Activated effector memory CD4-positive, alpha-beta T cell treated with anti-CD3 and anti-CD28 coated beads, Interleukin-2, amount 50 U/mL, for 16 hours (primary cell): ENCODE measurements at places on chromosomes 6 and 20.
A peak's percentile ranks its signal among the peaks of the same experiment; 100 is the strongest.

GRCh38 chr6:170095273-170095981, 195.5 kb downstream of the DLL1 start:
- peak; percentile 51 for DNase-seq

GRCh38 chr20:11204926-11205768, 531.3 kb upstream of the JAG1 start:
- no peak for DNase-seq

DNA sequence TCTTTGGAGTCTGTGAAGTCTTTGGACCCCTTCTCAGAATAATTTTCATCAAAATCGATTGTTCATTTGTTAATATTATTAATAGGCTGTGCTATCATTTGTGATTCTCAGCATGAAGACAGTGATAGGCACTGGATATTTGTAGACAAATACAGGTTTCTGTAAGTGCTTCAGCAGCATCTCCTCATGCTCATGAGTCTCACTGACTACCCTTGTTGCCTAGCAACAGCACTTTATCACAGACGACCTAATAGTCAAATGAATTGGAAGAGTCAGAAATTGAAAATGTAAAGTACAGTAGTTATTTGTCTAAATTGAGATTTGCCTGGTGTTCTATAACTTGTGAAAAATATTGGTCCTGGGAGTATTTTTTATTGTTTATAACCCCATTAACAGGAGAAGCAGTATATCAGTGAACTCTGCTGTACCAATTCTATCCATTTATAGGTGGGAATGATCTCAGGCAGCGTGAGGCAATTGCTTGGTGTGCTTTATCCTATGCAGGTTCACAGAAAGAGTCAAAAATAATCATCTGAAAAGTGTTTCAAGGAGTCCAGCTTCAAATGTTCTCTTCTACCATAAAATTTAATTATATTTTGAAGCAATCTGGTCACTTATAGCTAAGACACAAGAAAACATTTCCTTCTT, 684.6 kb downstream of the RFPL4B start:
- no peak for DNase-seq

DNA sequence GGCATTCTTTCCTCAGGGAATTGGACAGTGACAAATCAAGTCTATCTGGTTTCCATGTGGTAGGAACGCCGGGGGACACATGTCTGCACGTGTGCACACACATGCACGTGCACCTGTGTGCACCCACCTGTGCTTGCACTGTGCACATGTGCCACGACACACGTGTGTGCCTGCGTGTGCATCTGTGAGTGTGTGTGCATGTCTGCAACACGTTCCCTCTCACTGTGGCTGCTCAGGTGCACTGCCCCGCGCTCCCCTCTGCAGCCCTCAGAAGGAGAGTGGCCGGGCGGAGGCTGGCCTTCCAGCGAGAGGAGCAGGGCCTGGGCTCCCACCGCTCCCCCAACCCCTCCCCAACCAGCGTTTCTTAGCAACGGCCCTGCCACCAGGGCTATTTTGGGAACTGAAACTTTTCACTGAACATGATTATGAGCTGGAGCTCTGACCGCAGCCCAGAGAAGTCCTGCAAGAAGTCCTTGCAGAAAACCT, 147.8 kb downstream of the PHACTR3 start:
- DNase-seq = no peak

DNA sequence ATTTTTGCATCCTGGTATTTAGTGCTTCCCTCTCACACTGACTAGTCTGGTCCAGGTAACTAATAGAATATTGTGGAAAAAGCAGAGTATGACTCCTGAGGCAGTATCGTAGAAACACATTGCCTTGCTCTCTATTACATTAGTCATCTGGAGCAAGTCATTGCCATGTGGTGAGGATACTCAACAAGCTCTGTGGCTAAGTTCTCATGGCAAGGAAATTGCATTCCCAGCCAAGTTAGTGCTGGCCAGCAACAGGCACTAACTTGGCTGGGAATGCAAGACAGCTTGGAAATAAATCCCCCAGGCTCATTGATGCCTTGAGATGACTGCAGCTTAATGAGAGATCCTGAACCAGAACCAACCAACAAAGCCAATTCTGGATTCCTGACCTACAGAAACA, 39.7 kb upstream of the HTR1B start:
- DNase-seq = no peak

- no peak for DNase-seq
Measured at GRCh38 chr6:94813806-94814205, 763.5 kb upstream of the MANEA start.

DNA sequence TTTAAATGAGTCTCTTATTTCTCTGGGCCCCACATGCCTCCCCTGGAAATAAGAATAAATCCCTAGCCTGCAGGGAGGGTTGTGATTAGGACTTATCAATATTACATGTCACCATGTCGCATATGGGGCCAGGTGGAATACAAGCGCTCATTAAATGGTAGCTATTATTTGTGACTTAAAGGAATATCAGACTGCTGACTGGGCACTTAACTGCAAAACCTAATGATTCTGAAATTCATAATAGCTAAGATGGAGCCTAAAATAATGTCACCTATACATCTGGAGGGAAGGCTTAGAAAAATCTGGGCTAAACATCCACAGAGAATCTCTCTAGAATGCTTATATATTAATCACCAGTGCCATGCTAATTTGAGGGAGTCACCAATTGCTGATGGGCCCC, 106.5 kb downstream of the LRFN2 start:
- no peak for DNase-seq

GRCh38 chr20:33575282-33575681, 85.4 kb downstream of the CBFA2T2 start:
- no peak for DNase-seq

GRCh38 chr6:146304181-146304580, 239.5 kb upstream of the RAB32 start:
- DNase-seq = no peak

GRCh38 chr6:3193102-3193849, 34.2 kb downstream of the TUBB2B start:
- peak; percentile 55 for DNase-seq

DNA sequence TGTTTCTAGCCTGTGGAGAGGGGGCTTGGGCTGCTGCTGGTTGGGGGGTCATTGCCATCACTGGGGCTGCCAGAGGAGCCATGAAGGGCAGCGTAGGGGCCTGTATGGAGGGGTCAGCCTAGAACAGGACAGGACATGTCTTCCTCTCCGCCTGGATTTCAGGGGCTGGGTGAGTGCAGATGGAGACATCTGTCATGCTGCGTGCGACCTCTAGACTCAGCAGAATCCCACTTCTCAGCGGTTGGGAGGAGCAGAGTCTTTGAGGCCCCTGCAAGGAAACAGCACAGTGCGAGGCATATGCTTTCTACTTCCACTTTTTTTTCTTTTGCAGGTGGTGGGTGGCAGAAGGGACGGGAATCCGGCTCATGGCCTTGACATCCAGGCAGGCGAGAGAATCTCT, 67.9 kb downstream of the EZR start:
- DNase-seq = no peak

- DNase-seq = no peak
Measured at GRCh38 chr20:38146628-38147027, 18.4 kb downstream of the TGM2 start.

GRCh38 chr20:17680836-17681725, 961 bp downstream of the RRBP1 start:
- peak; percentile 94 for DNase-seq

DNA sequence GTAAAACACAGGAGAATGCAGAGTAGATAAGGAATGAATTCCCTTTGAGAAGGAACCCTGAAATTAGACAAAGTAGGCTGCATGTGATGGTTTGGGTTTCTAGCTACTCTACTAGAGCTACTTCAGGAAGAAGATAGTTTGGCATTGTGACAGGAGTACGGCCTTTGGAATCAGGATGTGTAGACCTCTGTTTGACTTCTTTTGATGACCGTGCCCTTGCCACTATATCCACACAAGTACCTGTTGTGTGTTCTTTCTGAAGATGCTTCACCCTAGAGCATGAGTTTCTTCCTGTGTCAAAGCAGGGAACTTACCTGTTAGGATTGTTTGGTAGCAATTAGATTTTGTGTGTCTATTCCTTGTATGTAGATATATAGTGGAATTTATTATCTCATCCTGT, 41.7 kb downstream of the CD2AP start:
- DNase-seq = no peak

- no peak for DNase-seq
Measured at GRCh38 chr6:79435746-79436145, 101.5 kb downstream of the LCA5 start.

GRCh38 chr6:41767112-41767833, 12.4 kb downstream of the FRS3 start:
- no peak for DNase-seq

DNA sequence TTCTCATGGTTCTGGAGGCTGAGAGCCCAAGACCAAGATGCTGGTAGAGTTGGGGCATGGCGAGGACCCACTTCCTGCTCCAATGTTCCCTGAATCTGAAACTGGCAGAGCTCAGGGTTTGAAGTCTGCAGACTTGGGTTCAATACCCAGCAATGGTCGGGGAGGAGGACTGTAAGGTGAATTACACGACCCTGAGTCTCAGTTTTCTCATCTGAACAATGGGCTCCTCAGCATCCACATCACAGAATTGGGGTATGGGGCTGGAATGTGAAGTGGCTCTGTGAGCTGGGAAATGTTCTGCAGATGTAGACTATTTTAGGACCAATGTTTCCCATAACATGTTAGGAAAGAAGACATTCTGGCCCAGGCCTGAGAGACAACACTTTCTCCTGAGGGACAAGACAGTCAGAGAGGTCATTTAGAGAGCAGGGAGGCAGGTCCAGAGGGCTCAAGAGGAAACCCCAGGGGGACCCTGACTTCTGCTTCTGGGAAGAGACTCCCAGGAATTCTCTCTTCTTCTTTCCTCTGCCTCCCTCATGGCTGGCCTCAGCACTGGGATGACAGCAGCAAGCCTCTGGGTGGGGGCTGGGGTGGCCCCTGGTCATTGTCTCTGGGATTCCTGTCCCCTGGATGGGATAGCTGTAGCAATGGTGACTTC, 141.3 kb upstream of the PMEPA1 start:
- no peak for DNase-seq

- no peak for DNase-seq
Measured at GRCh38 chr6:152499931-152500330, 137.2 kb downstream of the SYNE1 start.

DNA sequence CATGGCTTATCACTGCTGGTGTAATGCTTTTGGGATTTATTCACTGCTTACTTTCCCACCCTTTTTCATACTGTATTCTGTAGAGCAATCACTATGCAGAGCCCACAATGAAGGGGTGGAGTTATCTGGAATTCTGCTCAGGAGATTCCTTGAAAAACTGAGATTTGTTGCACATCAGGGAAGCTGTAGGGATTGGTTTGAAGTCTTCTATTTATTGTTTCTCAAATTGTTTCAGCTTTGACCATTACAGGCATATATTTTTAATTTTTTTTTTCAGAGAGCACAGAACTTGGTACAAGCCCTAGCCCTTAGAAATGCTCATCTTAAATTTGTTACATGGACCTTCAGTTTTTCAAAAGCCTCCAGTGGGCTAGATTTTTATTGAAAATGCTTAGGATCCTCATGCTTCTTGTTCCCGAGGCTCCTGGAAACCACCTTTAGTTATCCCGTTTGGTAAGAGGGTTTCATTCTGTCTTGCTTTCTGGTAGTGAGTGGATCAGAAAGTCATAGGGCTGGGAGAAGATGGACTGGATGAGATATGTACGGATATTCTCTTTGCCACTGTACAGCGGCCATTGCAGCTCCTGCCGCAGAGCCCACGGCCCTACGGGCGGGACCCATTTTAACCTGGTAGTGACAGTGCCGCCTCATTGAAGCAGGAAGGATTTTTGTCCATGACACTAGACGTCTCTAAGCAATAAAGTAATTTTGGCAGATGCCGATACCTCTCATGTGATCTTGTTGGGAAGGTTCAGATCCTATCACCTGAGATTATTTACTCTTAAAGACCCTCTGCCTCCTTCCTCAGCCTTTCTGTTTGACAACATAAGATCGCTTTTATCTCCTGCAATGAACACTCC, 45.3 kb upstream of the ZNF184 start:
- no peak for DNase-seq

GRCh38 chr6:134640975-134641429, 308.9 kb downstream of the ALDH8A1 start:
- peak; percentile 90 for DNase-seq

- DNase-seq = no peak
Measured at GRCh38 chr20:17725094-17725835, 25.5 kb downstream of the BANF2 start.

DNA sequence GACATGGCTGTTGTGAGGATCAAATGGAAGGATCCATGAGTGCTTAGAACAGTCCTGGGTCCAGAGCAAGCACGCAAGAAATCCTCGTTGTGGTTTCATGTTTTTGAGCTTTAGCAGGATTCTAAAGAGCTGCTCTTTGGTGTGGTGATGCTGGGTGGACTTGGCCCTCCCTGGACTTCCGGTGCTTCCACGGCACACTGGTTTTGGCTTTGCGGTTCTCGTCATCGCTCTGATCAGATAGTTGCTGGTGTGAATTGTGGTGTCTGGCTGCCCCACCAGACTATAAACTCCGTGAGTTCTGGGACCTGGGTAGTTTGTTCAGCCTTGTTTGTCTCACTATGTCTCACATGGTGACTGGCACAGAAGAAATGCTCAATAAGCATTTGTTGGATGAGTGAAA, 3.3 kb downstream of the HNF4A start:
- DNase-seq = no peak

GRCh38 chr20:19284400-19285178, 72.1 kb downstream of the SLC24A3 start:
- no peak for DNase-seq

DNA sequence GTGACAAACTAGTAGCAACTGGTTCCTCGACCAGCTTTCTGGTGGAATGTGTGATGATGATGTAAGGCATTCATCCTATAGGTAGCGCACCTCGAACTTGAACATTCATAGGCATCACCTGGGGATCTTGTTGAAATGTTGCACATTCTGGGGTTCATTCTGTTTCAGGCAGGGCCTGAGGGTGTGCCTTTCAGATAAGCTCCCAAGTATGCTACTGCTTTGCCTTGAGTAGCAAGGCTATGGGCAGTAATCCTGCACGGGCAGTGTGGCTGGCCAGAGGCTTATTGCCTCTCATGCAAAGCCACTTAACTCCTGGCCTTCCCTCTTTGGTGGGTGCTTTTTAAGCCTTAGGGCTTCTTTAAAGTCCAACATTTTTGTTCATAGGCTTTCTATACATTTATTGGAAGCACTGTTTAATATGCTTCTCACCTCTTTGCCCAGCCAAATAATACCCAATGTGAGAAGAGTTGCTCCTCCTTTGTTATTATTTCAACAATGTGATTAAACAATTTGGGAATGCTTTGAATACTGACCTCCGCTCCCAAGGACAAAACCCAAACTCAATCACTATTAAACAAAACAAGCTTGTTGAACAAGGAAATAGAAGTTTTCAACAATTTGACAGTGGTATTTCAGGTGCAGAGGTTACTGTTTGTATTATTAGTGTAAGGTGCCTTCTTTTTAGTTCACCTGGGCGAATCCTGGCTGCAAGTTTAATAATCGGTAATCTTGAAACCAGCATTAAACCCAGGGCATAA, 57.5 kb downstream of the JARID2 start:
- DNase-seq = no peak

DNA sequence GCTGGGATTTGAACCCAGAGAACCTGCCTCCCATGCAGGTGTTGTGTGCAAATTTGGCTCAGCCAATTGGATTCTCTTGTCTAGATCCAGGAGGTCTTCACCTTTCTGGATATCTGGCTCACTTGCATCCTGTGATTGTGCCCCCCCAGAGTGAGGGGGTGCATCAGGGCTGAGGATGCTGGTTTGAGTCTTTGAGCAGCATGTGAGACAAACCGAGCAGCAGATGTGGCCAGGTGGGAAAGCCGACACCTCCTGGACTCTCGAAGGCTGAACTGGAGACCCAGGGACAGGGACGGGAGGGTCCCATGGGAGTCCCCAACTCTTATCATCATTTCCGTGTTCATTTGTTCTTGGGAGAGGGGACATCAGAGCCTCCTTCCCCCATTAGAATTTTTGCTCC, 30.6 kb upstream of the SULF2 start:
- DNase-seq = peak; percentile 24
